ENCODE measurements at places on chromosomes 12 and 14.

GRCh38 chr14:101827286-101827685 lies 65.8 kb downstream of the PPP2R5C start:
- no peak for DNase-seq

DNA sequence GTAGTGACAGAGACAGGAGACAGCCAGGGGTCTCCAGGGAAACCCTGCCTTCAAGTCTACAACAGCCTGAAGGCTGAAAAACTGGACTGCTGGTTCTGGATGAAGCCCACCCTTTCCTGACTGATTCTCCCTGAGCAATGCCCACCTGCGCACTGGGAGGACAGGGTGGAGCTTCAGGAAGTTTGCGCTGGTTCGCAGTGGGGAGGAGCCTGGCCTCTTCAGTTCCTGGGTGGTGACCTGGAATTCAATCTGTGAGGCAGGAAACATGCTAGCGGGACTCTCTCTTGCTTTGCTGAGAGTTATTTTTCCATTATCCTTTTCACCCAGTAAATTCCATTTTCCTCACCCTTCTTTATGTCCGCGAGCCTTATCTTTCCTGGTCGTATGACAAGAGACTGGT lies 600.8 kb downstream of the TRHDE start:
- DNase-seq: no peak

- no peak for DNase-seq
These were observed 51.1 kb downstream of the GTF2A1 start for GRCh38 chr14:81169711-81170103.

DNA sequence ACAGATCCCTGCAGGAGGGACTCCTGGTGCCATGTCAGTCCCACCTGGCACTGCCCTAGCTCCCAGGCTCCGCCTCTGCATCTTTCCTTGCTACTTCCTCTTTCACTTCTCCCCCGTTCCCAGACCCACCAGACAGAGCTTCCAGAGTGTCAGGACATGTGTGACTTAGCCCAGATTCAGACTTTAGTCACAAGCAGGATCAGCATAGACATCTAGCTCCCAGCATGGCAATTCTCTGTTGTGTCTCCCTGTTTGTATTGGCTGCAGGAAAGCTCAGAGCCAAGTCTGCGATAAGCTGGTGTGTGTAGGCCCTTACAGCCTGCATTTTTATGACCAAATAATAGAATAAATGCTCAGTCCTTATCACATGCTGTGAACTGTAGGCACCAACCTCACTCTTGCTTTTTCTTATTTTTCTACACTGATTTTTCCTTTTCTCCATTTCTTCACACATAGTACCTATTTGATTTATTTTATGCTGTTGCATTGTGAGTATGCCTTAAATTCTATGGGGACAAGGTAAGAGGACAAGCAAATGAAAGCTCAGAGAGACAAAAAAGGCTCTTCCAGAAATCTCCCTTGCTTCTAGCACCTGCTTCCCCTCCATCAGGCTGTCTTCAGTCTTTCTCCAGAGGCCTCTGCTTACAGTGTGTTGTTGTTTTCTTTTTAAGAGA lies 5.9 kb downstream of the DHRS2 start:
- no peak for DNase-seq

DNA sequence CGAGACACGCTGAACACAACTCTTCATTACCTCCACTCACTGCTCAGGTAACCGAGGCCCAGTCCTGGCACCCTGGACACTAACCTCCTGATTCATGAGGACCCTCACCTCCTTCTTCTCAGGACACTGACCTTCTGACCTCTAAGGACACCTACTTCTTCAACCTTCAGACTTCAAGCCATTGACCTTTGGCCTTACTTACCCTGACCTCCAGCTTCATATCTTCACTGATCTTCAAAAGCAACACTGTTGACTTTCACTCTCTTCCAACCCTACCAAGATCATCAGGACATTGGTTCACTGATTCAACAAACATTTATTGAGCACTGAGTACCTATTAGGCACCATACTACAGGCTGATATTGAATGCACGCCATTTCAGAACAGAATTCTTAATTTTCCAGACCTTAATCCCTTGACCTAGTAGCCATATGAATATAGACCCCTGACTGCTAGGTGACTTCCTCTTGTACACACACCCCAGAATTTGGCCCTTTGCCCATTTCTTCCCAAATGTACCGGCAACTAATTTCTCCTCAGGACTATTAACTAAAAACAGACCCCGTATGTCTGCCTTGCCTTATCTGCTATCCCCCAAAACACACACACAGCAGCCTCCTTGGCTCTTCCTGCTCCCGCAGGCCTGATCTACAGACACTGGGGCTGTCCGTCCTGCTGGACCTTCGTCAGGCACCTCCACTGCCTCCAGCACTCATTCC lies 5.8 kb downstream of the ARHGEF40 start:
- no peak for DNase-seq

DNA sequence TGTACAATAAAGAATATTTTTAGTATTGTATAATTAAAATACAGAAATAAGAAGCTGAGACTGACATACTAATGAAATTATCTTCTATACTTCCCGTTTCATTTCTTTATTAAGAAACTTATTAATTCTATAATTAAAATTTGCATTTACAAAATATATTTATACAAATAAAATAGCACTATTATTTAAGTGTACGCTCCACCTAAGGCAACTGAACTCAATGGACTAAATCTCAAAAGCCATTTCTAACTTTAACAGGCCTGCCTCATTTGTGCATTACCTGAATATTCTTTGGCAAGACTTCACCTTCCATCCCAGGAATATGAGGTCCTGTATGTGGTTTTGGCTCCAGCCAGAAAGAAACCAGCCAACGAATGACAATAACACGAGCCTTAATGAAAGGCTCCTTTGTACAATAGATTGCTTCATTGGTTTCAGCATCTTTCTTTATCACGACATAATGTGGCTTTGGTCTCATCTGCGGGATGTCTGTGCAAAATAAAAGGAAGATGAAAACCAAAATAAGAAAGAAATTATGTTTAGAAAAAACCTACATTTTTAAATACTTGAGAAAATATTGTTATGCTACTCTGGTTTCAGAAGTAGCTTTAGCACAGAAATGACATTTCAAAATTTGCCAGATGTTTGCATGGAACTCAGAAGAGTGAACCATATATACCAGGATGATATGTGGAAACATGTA lies 58.7 kb downstream of the RALGAPA1 start:
- DNase-seq: no peak

DNA sequence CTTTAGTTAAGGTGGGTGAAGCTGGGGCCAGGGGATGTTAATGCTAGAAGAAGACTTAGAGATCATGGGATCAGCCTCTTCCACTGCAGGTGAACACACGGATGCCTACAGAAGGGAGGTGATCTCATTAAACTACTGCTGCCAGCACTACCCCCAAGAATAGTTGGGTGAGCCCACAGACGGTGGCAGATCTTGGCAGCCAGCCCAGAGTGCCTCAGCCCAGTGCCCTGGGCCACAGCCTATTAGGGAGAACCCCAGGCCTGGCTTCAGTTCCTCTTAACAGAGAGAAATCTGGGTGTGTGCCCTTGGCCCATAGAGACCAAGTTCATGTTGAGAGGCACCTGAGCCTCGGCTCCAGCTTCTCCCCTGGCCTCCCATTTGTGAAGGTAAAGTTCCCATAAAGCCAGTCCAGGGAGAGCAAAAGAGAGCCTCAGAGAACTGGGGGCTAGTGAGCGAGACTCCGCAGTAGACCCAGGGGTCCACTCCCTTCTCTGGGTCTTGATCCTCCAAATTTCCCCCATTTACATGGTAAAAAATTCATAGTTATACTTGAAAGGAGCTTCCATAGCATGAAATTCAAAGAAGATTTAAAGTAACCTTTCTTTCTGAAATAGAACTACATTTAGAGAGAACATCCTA lies 125.0 kb upstream of the CCND2 start:
- DNase-seq: no peak

GRCh38 chr14:56952766-56953473 lies 142.6 kb upstream of the OTX2 start:
- DNase-seq: no peak

DNA sequence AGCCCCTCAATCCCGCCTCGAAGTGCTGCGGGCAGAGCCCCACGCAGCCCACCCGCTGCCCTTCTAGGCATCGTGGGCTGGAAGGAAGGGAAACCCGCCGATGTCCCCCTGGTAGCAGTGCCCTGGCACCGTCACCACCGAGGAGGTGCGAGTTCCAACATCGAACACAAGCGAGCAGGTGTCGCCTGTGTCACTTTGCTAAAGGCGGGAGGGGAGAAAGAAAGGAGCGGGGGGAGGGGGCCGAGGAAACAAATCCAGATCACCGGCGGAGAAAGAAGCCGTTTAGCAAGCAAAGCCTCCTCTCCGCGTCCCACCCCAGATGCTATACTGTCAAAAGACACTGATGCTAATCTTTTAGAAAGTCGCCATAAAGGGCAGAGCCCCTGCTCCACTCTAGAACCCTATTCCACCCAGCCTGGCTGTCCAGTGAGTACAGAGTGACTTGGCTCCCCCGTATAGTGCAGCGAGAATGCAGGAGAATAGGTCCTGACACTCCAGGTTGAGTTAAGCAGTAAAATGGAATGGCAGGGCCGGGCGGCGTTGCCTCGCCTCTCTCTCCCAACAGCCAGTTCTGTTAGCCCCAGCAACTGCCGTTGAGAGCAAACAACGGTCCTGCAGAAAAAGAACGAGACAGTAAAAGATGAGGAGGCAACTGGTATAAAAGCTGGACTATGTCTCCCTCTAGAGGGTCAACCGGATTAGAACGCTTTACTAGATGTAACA lies 67.9 kb upstream of the USP15 start:
- no peak for DNase-seq

DNA sequence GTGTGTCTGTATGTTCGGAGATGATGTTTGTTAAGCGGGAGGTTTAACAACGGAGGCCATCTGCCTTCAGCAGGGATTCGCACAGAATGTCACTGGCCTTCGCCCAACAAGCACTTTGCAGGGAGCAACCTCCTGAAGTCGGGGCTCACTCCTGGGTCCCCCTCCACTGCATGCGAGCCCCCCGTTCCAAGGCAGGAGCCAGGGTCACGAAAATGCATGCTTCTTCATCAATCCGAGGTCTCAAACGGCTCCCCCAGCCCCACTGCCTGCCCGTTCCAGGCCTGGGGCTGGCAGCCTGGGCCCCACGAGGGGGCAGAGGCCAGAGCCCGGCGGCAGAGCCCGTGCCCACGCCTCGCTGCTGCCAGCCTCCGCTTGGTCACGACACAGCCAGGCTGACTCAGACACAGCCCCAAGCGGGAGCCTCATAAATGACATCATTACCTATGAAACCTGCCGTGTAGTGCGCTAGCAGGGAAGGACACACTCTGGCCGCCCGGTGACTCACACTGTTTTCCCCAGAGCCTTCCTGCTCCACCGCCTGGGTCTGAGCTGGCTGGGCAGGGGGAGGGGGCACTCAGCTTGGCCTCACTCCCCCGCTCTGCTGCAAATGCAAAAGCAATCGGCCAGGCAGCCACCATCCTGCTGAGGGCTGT lies 169.5 kb upstream of the RTL1 start:
- no peak for DNase-seq

GRCh38 chr12:110680032-110680431 lies 8.9 kb downstream of the HVCN1 start:
- DNase-seq: no peak

DNA sequence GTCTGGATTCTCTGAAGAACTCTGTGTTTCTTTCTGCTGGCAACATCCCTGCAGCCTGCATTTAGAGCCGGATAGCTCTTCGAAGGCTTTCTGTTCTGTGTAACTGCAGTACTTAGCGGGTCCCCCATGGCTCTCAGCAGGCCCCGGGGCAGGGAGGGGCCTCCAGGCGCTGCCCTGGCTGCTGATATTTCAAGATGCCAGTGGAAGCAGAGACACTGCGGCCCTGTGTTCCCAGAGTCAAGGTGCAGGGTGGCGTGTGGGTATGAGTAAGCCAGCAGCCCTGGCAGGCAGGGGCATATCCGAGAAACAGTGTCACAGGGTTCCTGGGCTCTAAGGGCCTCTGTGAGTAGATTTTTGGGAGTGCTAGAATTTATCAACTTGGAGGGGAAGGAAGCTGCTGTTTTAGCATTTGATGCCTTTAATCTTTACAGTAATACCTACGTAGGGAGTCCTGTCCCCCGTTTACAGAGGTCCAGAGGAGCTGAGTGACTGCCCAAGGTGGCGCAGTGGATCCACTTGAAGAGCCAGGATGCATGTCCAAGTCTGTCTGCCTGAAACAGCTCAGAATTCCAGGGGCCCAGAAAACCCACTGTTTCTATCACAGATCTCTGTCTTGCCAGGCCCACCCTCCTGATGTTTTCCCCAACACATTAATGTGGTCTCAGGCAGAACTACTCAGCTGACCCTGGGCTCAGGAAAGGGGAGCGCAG lies 16.2 kb downstream of the ESRRB start:
- DNase-seq: no peak

DNA sequence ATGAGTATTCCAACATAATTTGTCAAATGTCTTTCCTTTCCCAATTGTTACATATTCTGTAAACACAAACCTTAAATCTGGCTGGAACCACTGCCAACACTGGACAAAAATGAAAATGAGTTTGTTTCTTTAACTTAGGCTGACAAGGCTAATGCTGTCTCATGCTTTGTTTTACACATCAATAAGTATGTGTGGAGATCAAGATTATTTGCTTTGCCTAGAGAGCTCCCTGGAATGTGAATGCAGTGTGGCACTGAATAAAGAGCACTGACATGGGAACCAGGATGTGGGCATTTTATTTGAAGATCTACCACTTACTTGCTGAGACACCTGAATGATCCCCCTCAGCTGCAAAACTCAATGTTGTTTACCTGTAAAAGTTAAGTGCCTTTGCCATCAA lies 61.7 kb downstream of the RALGAPA1 start:
- DNase-seq: no peak

GRCh38 chr14:56487761-56488160 lies 91.8 kb upstream of the TMEM260 start:
- DNase-seq: no peak

DNA sequence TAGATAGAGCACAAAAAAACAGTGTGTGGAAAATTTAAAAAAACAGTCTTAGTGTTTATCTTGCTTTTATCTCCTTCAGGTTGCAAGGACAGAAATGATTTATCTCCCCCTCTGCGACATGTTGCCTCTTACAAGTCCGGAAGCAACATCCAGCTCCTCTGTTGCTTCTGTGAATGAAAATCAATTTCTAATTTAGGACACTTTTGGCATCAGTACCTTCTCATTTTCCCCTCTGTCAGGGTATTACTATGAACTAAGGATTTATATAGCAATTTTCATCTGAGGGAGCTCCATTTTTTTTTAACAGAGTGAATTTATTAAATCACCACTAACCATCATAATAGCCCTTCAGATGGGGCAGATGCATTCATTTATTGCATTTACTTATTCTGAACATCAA lies 116.6 kb upstream of the PLXNC1 start:
- no peak for DNase-seq

- no peak for DNase-seq
These were observed 59.7 kb downstream of the FUT8 start for GRCh38 chr14:65472189-65472588.

GRCh38 chr12:108531929-108532848 lies 17.1 kb downstream of the FICD start:
- DNase-seq: no peak

DNA sequence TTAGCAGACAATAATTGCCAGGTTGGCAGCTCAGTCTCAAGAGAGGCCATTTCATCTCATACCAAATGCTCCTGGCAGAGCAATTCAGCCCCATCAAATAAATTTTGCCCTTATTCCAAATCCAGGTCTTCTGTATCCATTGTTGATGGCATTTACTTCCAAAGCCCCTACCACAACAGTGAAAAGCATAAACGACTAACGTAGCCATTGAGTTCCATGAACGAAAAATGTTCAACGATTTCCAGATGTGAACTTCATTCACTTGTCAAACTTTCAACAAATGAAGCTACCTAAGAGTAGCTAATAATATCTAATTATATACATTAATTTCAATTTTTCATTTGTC lies 3.0 kb upstream of the GCN1 start:
- no peak for DNase-seq

GRCh38 chr14:55523321-55523720 lies 56.7 kb upstream of the KTN1 start:
- DNase-seq: no peak

GRCh38 chr14:32038876-32039275 lies 38.2 kb upstream of the ARHGAP5 start:
- no peak for DNase-seq

All from stimulated activated CD8-positive, alpha-beta memory T cell treated with anti-CD3 and anti-CD28 coated beads, Interleukin-4, amount 100 ng/mL, for 24 hours (primary cell).